Activated T-helper 1 cell treated with anti-CD3 and anti-CD28 coated beads, Interleukin-2, amount 50 U/mL, for 16 hours (primary cell): ENCODE measurements at places on chromosomes 11 and 22.

- no peak for DNase-seq
These were observed 336.4 kb downstream of the BRD1 start for GRCh38 chr22:49491221-49491635.

GRCh38 chr11:92253945-92254344 is 29.3 kb downstream of the FAT3 start:
- no peak for DNase-seq

DNA sequence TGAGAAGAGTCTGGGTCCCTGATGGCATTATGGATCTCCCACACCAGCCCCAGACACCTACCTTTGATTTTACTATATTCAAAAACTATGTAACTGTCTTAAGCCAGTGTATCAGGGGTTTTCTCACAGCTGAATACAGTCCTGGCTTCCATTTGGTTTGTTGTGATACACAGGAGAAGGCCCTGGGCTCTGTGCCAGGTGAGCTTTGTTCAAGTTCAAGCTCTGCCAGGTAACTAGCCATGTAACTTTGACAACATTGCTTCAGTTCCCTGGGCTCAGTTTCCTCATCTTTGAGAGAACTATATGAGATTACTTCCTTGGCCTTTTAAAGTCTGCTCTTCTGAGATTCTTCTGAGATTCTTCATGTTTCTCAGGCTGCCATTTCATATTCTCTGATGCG is 327.5 kb upstream of the TENM4 start:
- DNase-seq = no peak

- no peak for DNase-seq
These were observed 1213.3 kb upstream of the RAG2 start for GRCh38 chr11:37811349-37811748.

GRCh38 chr11:130560000-130560780 is 111.7 kb downstream of the ADAMTS15 start:
- no peak for DNase-seq

GRCh38 chr11:64357904-64358535 is 942 bp upstream of the RPS6KA4 start:
- no peak for DNase-seq

GRCh38 chr11:120903686-120904085 is 120.2 kb upstream of the TBCEL start:
- no peak for DNase-seq

DNA sequence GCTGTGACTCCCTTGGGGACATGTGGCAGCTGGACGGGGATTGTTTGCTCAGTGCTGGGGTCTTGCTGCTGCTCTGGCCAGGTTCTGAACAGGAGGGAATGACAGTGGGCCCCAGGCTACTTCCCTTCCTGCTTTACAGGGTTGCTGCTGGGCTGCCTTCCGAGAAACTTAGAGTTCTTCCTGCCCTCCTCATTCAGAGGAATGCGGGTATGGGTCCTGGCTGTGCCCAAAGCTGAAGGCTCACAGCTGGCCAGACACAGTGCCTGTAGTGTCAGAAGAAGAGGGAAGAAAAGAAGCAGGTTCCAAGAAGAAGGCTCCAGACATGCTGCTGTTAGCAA is 108.3 kb upstream of the PARVA start:
- no peak for DNase-seq
